ENCODE measurements at places on chromosomes 11 and 22.

GRCh38 chr11:26070714-26071380 lies 261.1 kb upstream of the ANO3 start:
- no peak for DNase-seq

- DNase-seq: no peak
Measured at GRCh38 chr11:95253141-95253540, 22.1 kb upstream of the SESN3 start.

GRCh38 chr22:28892175-28892731 lies 8.9 kb downstream of the ZNRF3 start:
- no peak for DNase-seq

- DNase-seq: no peak
Measured at GRCh38 chr11:122646549-122647340, 8.8 kb upstream of the UBASH3B start.

DNA sequence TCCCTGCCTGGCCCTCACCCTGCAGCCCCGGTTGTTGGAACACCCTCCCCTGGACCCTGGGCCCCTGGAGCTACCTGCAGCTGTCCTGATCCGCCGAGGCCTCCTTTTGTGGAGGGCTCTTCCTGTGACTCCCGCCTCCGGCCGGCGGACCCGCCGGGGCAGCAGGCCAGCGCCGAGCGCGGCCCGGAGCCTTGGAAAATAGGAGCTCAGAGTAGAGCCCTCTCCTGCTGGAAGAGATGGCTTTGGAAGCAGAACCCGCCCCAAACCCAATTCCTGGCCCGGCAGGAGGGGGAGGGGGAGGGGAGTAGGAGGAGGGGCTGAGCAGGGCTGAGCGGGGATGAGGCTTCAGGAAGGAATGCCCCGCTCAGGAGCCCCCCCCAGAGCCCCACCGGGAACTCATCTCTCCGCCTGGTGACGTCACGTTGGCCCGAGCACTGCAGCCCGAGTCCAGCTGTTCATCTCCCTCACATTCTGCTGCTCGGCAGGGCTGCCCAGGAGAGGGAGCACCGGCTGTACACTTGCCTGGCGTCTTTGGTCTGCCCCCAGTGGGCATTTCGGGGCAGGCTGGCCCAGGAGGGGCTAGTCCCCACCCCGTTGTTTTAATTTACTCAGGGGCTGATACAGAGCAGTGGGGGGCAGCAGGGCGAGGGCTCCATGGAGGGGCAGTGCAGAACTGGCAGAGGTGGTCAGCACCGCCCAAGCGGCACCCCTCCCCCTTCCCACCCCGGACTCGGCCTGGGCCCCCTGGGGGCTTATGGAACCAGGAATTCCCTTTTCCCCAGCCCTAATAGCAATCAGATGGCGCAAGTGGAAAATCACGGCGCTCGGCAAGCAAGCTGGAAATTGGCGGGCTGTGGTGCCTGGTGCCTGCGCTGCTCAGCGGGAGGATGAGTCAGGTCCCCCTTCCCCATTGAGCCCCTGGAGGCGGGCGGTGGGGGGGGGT lies at the start of gene MRGPRF:
Gene MRGPRF (minus strand): TSS at position 238 of the 943 bp plus-strand sequence. CDS start 3,345 bp downstream, outside the sequence.
- no peak for DNase-seq

GRCh38 chr11:75238595-75239440 lies 1.8 kb upstream of the TPBGL start:
- no peak for DNase-seq

DNA sequence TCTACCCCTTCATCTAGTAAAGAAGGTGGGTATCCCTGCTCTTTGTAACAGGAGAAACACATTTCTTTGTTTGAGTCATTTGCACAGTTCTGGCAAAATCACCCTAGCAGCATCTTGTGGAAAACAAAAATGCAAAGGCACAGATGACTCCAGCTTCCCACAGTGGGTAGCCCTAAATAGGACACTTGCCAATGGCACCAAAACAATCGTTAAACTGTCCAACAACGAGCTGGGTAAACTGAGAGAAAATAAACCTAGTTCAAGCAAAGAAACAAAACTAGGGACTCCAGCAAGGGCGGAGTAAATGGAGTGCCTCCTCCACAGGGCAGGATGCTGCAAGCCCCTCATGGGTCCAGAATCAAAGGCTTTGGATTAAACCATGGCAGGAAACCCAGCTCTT lies 239.5 kb downstream of the NTM start:
- no peak for DNase-seq

DNA sequence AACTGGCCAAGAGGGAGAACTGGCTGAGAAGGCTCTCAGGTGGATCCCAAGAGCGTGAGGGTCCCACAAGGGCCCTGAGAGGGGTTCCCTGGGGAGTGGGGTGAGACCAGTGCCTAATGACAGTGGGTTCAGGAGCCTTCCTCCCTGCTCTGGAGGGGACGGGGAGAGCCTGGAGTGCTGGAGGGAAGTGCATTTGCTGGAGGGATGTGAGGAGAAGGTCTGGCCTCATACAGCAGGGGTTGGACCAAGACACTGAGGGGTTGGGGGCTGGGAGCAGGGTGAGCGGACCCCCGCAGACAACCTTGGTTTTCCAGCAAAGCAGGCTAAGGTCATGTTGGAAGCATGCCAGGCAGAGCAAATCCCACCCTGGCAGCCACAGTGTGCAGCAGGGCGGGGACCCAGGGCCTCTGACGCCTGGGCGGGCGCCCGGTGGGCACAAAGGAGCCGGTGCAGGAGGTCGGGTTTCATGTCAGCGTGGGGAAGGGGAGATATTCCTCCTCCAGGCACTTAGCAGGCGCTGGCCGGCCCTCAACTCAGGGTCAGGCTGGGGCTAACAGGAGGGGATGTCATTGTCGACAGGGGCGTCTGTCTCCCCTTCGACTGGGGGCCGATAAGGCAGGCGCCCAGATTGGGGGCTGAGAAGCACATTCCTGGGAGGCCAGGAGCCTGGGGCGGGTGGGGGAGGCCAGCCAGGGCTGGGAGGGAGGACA lies 3.1 kb upstream of the DERL3 start:
- no peak for DNase-seq

DNA sequence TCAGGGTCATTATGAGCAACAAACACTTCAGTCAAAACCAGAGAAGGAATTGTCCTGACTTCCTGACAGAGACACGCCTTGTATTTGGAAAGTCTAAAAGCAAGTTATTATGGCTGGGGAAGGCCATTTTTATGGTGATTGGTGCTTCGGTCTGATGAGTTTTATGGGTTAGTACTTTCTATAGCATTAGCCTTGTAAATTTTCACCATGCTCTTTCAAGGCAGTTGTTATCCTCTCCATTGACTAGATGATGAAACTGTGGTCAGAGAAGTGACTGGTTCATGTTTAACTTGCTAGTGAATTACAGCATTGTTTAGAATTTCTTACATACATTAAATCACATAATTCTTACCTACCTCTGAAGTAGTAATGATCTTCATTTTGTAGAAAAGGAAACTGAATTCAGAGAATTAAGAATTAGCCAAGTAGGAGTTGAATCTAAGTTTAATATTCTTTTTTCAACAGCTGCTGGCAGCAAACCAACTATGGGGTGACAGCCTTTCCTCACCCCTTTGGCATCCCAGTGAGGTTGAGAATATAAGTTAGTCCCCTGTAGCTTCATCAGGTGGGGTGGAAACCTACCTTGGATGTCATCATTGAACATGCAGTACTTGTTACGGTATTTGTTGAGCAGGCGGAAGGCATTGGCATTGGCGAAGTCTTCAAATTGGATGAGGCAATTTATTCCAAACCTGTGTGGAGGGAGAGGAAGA lies 90.0 kb downstream of the CCDC81 start:
- DNase-seq: no peak

DNA sequence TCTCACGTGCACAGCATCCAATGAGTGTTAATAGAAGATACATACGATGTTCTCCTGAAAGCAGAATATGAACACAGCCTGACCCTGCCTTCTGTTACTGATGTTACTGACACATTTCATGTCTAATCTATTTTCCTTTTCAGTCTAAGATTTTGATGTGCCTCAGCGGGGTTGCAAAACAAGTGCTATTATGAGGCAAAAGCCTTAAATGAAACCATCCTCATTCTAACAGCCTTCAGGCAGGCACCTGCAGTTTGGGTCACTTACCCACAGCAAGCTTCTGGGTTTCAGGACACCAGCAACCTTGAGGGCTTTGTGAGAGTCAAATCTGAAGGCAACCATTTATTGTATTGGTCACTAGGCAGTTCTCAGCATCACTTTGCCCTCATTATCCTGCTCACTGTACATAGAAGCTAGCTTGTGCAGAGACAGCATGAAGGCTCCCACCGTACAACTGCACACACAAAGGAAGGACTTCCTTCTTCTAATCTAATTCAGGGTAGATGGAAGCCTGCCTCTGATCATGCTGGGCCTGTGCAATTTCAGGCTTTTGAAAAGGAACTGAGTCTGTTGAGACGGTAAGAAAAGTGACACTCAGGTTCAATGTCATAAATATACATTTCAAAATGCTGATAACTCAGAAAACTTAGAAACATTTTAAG lies 183.2 kb upstream of the PITPNB start:
- no peak for DNase-seq

GRCh38 chr11:2706321-2706720 lies 6.5 kb upstream of the KCNQ1OT1 start:
- DNase-seq: no peak

DNA sequence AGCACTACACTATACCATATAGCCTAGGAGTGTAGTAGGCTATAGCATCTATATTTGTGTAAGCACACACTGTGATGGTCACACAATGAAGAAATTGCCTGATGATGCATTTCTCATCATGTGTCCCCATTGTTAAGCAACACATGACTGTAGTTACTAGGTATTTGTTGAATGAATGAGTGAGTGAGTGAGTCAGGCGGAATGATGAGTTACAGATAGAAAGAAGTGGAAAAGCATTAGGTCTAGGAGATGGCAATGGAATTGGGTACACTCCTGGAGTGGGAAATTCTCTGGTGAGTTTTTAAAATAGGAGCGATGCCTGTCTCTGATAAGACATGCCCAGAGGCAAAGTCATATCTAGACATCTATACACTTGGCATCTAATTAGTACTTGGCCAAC lies 160.5 kb upstream of the TBCEL start:
- DNase-seq: no peak

GRCh38 chr22:50416996-50417395 lies 57.8 kb downstream of the SBF1 start:
- DNase-seq: no peak

GRCh38 chr11:128575174-128575960 lies 12.0 kb downstream of the ETS1 start:
- no peak for DNase-seq

DNA sequence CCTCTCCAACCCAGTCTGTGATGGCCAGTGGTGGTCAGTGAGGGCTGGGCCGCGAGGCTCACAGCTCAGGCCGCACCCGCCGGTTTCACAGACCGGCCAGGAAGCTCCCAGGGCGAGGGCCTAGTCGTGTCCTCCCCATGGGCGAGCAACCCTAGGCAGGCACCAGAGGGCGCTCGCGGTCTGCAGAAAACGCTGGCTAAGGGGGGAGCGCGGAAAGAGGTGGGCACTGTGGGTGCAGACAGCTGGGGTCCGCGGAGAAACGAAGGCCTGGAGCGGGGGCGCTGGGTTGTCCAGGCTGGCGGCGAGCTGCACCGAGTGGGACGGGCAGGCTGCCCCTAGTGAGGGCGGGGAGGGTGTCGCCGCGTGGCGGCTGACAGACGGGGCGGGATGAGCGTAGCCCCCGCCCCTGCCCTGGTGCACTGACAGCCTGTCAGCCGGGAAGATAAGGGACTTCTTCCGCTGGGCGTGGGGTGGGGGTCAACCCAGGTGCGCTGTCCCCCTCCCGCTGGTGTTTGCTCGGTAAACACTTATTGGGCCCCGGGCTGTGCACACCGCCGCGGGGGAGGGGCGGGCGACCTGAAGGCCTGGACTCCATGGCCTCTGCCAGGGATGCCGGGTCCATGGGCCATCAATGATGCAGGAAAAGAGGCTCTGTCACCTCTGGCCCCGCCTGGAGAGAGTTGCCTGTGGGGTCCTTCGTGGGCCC lies 7.5 kb downstream of the GP1BB start:
- DNase-seq: peak; percentile 88
